Right ventricle myocardium superior (tissue), 1 donor: ENCODE measurements at places on chromosomes 3 and 15. TPM values are rescaled to one million over a fixed set of nuclear protein-coding genes. Genes with fewer than 3 reads are reported as not detected.

GRCh38 chr15:55226127-55226526 lies 29.4 kb upstream of the RSL24D1 start:
- DNase-seq: no peak

DNA sequence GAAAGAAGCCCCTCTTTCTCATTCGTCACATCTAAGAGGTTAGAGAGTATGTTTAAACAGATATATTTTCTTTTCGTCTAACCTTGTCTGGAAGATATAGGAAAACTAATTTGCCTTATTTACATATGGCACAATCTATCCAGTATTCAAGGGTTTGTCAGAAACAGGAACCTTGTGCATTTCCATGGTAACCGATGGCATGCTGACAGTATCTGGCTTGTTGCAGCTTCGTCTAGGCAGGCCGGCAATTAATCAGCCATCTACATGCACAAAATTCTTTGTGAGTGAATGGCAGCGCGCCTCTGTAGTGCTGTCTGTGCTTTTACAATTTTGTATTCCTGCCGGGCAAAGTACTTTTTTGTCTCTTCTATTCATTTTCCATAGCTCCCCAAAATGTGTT lies 294.0 kb upstream of the SOX2 start:
- DNase-seq: no peak

EEF1AKMT4 gene
- 1.6 TPM for total RNA-seq

PLA1A gene
- 1.6 TPM for total RNA-seq

DNA sequence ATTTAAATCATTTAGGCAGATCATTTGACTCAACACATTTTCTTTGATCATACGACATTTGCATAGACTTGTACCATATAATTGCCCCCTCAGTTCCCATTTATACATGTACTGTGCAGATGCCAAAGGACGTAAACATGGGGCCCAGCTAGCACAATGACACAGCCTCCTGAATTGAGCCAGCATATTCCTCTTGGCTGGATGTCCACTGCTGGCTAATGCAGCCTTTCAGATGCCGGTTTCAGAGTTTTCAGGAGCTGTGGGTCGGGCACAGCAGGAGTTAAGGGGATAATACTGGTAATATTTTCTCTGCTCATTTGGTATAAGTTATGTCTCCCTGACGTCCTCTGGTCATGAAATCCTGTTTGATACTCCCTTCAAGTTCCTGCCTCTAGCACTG lies 39.4 kb downstream of the KAT2B start:
- no peak for DNase-seq

AADAC gene
- total RNA-seq: not detected

DNA sequence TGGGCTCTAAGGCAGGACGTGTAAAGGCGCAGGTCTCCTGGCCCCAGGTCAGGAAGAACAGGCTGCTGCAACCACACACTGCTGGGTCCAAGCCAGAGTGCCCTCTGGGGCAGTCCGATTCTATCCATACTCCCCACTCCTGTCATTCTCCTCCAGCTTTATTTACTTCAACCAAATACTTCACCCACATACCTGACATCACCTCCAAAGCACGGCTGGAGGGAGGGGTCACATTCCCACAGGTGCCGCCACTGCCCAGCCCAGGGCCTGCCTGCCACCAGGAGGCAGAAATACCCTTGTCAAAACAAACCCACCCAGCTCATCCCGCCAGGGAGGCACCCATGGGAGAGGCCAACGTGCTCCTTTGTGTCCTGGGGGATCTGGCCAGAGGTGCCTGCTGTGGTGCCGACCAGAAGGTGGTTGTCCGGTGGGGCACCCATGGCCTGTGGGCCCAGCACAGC lies 100.4 kb downstream of the DAPK2 start:
- no peak for DNase-seq

DNA sequence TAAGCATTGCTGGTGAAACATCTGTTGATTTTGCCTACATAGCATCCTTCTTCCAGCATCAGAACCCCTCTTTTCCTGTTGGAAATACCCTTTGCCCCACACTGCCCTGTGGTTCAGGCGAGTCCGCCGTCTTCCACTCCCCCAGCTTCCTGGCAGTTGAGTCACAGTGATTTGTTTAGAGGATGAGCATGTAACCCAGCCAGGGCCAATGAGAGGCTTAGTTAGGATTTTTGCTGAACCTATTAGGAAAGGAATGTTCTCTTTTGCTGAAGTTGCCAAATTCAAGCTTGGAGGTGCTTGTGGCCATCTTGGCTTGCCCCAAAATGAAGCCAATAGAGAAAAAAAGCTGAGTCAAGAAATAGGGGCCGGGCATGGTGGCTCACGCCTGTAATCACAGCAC lies 19.0 kb upstream of the MEX3B start:
- no peak for DNase-seq

DNA sequence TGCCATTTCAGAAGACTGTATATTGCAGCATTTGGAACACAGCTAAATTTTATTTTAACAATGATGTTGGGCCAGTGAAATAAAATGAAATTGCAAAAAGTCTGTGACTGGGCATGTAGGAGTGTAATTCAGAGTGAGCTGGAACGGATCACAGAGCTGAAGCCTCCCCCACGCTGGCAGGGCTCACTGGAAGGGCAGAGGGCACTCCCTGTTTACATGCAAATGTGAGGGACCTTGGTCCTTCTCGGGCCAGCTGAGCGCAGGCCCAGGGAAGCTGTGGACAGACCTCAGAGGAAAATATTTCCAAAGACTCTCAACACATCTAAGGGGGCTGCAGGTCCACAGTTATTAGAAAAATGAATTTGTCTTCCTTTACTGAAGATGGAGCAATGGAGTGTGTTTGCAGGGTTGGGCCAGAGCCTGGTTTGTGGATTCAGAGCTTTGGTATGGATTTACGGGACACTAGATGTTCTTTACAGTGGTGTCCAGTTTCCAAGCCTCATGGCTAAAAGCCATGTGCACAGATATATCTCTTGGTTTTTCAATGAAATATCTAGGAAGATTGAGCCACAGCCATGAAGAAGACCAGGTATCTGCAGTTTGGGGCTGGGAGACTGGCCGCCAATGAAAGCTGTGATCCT lies 32.0 kb downstream of the TRPM1 start:
- no peak for DNase-seq

DNA sequence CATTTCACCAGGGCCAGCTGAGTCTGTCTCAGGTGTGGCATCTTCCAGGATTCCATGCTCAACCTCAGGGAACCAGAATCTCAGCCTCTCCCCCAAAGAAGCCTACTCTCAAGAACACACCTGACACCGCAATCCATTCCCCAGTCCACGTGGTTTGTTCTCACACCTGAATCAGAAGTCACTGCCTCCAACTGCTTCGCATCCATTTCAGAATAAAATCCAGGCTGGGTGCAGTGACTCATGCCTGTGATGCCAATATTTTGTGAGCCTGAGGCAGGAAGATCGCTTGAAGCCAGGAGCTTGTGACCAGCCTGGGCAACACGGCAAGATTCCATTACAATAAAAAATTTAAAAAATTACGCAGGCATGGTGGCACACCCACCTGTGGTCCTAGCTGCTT lies 212.2 kb downstream of the FOXP1 start:
- DNase-seq: no peak

DAPK2 gene
- 48.2 TPM for total RNA-seq

GRCh38 chr3:8891774-8892173 lies 71.5 kb downstream of the RAD18 start:
- no peak for DNase-seq

GRAMD1C gene
- total RNA-seq: 1.1 TPM

HDDC3 gene
- total RNA-seq: 15.5 TPM
